ENCODE measurements at places on chromosomes 6 and 20.

- no peak for DNase-seq
Measured at GRCh38 chr20:21393816-21394519, 3.4 kb downstream of the NKX2-4 start.

GRCh38 chr6:20365456-20365855, 36.2 kb upstream of the E2F3 start:
- DNase-seq = no peak

GRCh38 chr6:118571121-118571520, 23.0 kb downstream of the PLN start:
- DNase-seq = no peak

- no peak for DNase-seq
Measured at GRCh38 chr6:80618953-80619352, 512.5 kb downstream of the BCKDHB start.

GRCh38 chr20:5703681-5704101, 46.5 kb upstream of the SHLD1 start:
- DNase-seq = no peak
